ENCODE measurements at places on chromosomes 3 and 15.
A peak's percentile ranks its signal among the peaks of the same experiment; 100 is the strongest.

- DNase-seq: no peak
These were observed 43.0 kb downstream of the ABHD5 start for GRCh38 chr3:43733459-43734384.

- DNase-seq: no peak
These were observed 28.4 kb downstream of the TP63 start for GRCh38 chr3:189659571-189659970.

DNA sequence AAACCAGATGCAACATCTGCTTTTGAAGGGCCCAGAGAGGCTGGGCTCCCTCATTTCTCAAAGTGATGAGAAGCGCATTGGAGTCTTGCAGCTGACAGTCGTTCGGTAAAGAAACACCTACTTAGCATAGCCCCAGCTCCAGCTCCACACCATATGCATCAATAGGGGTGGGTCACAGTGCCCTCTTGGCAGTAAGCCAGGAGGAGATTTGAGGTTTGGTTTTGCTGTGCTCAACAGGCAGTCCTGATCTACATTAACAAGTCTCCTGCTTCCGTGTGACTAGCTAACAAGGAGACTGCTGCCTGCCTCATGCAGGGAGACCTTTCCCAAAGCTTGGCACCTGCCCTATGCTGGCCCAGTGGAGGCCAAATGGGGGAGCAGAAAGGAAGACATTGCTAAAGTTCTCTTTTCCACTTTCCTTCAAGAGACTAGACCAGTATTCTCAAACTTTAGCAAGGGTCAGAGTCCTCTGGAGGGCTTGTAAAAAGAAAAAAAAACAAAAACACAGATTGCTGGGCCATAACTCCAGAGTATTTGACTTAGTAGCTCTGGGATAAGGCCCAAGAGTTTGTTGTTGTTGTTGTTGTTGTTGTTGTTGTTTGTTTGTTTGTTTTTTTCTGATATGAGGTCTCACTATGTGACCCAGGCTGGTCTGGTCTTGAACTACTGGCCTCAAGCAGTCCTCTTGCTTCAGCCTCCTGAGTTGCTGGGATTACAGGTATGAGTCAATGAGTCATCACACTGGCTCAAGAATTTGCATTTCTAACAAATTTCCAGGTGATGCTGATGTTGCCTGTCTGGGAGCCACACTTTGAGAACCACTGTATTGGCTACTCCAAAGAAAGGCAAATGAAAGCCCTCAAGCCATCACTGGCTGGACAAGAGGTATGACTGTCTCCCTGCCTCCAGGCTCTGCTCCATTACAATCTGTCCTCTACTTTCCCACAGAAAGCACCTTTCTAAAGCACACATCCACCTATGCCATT, 294.9 kb downstream of the RORA start:
- no peak for DNase-seq

DNA sequence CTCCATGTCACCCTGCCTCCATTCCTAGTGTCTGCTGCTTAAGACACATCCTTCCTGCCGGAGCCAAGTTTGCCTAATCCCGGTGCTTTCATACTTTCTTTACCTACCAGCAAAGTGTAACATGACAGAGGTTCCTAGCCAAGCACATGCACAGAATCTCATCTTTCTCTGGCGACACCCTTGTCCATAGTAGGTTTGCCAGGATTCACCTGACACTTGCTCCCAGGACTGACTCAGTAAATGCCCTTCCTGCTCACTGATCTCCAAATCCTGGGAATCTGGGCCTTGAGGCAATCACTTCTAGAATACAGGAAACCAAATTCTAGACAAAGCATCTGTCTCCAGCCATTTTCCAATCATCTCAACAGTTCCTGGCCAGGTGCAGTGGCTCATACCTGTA, 10.2 kb upstream of the NR2E3 start:
- DNase-seq: no peak

DNA sequence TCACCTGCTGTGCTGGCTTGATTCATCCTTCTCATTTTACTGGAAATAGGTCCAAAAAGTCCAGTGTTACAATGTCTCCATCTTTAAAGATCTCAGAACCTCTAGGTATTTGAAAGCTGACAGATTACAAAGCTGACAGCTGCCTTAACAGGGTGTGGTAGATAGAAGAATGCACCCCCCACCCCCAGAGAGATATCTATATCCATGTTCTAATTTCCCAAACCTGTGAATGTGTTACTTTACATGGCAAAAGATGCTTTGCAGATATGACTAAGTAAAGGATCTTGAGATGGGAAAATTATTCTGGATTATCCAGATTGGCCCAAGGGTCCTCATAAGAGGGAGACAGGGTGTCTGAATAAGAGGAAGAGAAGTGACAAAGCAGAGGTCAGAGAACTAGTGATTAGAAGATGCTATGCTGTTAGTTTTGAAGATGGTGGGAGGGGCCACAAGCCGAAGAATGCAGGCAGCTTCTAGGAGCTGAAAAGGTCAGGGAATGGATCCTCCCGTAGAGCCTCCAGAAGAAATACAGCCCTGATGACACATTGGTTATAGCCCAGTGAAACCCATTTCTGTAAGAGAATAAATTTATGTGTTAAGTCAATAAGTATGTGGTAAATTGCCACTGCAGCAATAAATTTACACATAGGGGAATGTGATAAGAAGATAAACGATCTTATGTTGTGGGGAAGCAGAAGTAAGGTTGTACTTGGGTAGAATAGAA, 21.5 kb upstream of the FSTL1 start:
- no peak for DNase-seq

DNA sequence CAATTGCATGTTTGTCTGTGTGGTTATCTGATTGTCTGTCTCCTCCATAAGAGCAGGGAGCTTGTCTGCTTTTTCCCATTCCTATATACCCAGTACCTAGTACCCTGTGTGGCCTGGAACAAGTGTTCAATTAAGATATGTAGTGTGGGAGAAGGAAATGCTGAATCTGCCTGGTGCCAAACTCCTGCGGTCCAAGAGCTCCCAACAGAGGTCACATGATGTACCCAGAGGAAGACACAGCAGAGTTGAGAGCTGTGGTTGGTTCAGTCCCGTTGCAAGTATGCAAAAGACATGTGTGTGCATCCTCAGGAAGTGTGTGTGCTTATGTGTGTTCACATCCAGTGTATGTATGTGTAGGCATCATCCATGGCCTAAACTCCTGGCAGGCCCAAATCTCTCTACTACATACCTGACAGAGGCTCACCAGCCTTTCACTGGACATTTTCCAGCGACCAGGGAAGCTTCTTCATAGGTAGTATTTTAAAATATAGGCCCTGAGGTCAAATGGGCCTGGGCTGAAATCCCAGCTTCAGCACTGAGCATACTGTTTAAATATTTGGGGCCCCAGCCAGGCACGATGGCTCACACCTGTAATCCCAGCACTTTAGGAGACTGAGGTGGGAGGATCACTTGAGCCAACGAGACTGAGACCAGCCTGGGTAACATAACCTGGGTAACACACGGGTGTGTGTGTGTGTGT, 34.0 kb upstream of the ITGA11 start:
- no peak for DNase-seq

DNA sequence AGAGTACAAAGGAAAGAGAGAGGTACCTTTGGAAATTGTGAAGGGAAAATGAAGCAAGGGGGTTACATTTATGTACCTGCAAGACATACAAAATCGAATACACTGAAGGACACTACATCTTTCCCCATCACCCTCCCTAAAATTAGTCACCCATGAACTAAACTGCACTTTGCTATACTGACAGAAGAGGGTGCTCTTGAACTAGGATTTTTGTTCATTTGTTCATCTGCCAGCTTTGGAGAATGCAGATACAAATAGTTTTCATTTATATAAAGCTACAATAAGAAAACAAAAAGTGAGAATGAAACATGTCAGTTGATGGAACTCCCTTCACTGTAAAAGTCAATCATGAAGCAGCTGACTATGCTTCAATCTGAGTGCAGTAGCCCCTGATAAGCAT, 55.7 kb downstream of the PCCB start:
- no peak for DNase-seq

GRCh38 chr3:194009019-194009418, 126.9 kb upstream of the HES1 start:
- DNase-seq: no peak

DNA sequence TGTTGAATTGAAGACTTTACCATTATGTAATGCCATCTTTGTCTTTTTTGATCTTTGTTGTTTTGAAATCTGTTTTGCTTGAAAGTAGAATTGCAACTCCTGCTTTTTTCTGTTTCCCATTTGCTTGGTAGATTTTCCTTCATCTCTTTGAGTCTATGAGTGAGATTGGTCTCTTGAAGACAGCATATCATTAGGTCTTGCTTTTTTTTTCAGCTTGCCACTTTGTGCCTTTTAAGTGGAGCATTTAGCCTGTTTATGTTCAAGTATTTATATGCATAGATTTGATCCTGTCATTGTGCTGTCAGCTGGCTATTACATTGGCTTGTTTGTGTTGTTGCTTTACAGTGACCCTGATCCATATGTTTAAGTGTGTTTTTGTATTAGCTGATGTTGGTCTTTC, 131.8 kb downstream of the ZIC1 start:
- DNase-seq: no peak

- DNase-seq: no peak
These were observed 235.2 kb downstream of the DTWD1 start for GRCh38 chr15:49855917-49856637.

- DNase-seq: no peak
These were observed 21.9 kb downstream of the CACNA1D start for GRCh38 chr3:53516339-53516738.

DNA sequence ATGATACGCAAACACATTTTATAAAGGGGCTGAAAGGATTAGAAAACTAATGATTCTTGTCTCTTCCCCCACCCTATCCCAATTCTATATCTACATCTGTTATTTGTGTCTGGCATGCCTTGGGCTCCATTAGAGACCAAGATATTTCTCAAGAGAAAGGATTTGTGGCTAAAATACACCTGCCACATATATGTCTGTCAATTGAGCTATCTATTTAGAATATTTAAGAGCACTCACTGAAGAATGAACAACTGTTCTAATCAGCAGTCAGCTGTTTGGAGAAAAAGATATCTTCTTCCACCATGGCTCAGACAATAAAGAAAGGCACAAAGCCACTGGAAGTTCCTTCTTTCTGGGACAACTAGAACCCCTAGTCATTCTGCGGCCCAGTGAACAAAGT, 61.7 kb upstream of the LRRN1 start:
- no peak for DNase-seq

GRCh38 chr3:99934975-99935797, 117.5 kb downstream of the CMSS1 start:
- no peak for DNase-seq

- DNase-seq: no peak
These were observed 85.0 kb upstream of the P3H2 start for GRCh38 chr3:190205739-190206138.

GRCh38 chr3:46360907-46361306, 7.0 kb downstream of the CCR2 start:
- peak; percentile 34 for DNase-seq

DNA sequence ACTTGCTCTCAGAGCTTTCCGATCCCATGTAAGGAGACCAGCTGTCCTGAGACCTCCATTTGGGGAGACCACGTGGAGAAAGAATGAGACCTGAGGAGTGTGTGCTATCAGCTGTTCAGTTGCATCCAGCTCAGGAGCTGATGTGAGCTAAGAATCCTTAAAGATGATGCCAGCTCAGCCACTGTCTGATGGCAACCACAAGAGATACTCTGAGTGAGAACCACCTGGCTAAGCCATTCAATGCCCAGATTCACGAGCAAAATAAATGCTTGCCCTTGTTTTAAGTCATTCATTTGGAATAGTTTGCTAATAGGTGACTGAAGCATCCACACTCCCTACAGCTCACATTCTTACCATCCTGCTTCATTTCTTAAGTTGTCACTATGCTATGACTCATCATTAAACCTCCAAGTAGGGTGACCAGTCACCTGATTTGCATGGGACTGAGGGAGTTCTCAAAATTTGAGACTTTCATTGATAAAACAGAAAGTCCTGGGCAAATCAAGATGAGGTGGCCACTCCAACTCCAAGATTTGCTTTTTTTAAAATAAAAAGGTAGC, 56.4 kb downstream of the SPTSSB start:
- no peak for DNase-seq

- DNase-seq: no peak
These were observed 392.6 kb upstream of the CBLB start for GRCh38 chr3:106261396-106261795.

GRCh38 chr15:78055919-78056713, 21.4 kb downstream of the TBC1D2B start:
- no peak for DNase-seq

DNA sequence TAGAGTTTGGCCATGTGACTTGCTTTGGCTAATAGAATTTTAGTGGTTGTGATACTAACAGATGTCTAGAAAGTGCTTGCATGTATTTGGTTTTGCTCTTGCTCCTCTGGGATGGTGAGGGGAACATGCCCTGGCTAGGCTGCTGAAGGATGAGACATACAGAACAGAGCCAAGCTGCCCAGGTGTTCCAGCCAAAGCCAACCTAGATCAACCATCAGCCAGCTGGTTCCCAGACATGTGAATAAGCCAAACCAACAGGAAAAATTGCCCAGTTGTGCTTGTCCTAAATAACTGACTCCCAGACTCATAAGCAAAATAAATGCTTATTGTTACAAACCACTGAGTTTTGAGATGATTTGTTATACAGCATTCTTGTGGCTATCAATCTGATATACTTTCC, 292.6 kb downstream of the SUCLG2 start:
- no peak for DNase-seq

DNA sequence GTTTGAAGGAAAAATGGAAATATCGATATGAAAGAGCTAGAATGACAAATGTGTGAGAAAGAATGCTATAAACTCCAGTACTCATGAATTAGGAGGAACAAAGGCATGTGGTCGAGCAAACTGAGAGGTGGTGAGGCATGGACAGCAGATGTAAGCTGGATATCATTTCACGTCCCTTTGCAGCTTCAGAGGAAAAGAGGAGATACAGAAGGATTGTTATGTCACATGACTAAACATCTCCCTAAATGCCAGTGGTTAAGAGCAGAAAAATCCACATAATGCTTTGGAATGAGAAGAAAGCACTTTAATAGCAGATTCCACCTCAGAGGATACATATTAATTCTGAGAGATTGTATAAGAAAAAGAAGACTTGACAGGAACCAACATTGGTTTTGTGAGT, 248.7 kb downstream of the ZIC4 start:
- DNase-seq: no peak

GRCh38 chr15:69185706-69186105, 25.3 kb downstream of the GLCE start:
- DNase-seq: no peak

DNA sequence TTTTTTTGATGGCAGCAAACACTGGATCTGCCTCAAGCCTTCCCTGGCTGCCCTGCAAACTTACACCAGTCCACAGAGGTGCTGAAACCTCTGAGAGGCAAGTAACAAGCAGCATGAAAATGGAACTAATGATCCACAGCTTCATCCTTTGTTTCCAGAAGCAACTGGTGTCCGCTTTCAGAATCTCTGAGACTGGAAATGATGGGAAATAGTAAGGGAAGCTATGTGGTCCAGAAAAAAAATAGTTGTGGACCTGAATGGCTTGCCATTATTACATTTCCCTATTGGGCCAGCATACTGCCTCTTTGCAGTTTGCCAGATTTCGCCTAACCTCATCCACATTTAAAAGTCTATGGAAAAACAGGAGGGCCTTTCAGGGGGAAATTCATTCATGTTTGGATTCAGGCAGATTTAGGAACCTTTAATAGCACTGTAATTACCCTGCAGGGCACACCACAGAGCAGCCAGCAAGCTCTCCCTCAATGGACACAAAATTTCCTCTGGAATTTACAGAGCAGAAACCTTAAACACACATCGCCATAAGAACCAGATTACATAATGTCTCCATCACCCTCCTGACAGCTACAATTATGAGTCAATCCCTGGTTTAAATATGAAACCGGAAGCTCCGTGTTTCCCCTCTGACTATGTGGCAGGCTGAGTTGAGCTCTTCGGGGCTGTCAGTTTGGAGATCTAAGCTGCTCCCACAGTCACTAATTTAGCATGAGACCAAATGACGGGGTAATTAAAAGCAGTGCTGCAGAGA, 134.4 kb downstream of the TMCO5A start:
- DNase-seq: no peak

Data from immature natural killer cell (primary cell).